ENCODE measurements at places on chromosomes 2 and 18.

DNA sequence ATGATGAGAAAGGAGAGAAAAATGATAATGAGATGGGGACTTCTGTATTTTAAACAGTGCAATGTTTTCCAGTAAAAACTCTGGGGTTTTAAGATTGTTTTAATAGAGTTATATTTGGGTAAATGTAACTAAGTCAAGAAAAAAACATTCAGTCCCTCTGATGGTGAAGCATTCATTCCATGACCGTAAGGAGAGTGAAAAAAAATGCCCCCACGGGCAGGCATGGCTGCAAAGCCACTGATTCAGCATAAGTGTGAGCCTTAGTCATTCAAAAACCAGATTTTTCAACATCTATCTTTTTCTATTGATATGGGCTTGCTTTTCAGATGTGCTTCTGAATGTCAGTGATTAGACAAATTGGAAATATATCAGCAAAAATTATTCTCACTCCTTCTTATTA, 957.8 kb downstream of the SLC4A3 start:
- no peak for DNase-seq

DNA sequence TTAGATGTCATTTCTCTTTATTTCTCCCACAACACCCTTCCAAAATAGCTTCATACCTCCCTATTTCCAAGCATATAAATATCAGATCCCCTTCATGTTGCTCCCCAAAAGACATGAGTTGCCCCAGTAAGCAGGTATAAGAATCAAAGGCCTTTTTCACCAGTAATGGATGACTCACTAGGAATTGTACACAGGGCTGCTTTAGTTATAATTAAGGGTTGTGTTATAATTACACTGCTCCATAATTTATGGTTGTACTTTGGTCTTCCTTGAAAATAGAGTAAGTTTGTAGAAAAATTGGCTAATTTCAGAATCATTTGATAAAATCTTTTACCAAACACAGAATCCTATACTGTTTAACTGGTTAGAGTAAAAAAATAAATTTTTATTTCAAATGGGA, 8.8 kb upstream of the AQP4 start:
- DNase-seq: no peak

DNA sequence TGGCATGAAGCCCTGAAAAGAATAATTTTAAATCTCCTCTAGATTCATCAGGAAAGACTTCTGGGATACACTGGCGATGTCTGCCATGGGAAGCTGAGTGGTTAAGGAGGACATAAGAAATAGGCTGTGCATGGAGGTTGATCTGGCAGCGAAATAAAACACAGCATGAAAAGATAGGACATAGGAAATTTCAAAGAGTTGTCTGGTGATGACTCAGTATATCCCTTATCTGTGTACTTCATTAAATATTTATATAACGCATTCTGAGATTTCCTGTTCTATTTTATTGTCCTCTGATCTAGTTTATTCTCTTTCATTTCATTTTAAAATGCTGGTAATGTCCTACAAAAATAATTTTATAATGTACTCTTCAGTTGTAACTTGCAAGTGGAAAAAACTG, 1337.3 kb upstream of the DDX18 start:
- DNase-seq: no peak

DNA sequence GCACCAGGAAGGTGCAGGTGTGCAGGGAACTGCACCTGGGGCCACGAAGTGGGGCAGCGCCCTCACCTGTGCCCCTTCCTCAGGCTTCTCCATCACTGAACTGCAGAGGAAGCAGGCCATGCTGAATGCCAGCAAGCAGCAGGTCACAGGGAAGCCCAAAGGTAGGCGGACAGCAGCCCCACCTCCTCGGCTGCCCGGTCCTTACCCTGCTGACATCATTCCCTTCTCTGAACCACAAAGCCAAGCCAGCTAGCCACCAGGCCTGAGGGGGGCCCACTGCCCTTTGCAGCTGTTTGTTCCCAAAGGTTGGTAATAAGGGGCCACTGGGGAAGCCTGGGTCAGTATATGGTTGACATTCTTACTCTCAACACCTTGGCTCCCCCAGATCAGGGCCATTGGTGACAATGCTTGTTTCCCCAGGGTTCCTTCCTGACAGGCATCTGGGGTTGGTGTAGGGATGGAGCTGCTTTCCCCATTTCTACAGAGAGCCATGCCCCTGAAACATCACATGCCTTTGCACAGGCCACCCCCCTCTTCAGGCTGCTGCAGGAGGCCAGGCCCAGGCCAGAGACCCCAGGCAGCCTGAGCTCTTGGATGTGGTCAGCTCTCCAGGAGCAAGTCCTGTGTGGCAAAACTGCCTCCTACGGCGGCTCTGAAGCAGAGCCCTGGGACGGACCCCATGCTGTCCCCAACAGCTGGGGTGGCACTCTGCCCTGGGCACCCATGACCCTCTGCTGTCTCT, 47.8 kb downstream of the FAM168B start:
- DNase-seq: no peak

DNA sequence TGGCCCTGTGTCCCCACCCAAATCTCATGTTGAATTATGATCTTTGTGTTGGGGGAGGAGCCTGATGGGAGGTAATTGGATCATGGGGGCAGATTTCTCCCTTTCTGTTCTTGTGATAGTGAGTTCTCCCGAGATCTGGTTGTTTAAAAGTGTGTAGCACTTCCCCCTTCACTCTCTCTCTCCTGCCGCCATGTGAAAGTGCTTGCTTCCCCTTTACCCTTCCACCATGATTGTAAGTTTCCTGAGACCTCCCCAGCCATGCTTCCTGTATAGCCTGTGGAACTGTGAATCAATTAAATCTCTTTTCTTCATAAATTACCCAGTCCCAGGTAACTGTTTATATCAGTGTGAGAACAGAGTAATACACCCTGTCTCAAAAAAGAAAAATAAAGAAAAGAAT, 25.5 kb downstream of the LRRFIP1 start:
- no peak for DNase-seq

DNA sequence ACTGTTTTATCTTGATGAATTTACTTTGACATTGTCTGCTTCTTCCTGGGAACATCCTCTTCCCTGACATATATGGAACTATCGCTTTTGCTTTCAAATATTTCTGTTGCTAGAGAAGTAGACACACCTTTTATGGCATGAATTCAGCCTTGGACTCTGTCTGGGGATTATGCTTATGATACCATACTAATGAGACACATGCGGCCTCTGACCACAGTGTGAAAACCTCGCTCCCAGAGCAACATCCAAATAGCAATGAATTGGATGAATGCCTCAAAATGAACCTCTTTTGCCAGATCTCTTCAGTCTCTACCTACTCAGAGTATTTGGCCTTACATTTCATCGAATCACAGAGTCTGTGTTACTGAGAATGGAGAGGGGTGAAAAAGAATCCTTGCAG, 70.9 kb downstream of the PIEZO2 start:
- DNase-seq: no peak

DNA sequence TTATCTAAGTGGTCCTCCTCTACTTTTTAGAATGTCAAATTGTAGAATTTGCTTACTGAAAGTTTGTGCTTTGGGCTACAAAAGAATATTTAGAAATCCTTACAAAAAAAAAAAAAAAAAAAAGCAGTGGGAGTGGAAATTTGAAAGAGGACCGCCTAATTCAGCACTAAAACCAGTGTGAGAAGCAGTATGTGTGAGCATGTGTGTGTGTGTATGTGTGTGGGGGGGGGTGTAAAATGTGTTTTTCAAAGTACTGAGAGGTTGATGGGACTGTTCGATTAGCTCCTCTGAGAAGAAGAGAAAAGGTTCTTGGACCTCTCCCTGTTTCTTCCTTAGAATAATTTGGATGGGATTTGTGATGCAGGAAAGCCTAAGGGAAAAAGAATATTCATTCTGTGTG, at the start of gene VIT:
Gene VIT (plus strand): TSS at position 175 of the 400 bp plus-strand sequence. CDS start 19,664 bp downstream, outside the sequence.
- no peak for DNase-seq

GRCh38 chr18:22210311-22210754, 40.9 kb downstream of the GATA6 start:
- DNase-seq: no peak

DNA sequence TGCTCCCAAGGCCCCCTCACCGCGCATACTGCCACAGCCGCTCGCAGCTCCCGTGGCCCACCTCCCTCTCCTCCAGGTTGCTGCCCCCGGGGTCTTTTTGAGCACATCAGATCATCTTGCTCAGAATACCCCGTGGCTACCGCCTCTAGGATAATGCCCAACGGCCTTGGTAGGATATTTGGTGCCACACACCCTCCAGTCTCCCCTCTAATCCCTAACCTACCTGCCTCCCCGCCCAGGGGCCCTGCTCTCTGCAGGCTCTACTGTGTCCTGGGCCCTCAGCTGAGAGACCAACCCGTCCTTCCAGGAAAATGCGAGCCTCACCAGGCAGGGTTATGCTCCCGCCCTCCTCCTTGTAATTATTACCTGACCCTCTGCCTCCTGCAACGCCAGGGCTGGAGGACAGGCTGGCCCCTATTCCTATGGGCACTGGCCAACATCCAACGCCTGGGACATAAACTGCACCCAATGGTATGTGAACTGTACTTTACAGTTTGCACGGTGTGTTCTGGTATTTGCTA, 1.5 kb upstream of the MTCL1 start:
- peak; percentile 16 for DNase-seq

- no peak for DNase-seq
Observed at GRCh38 chr2:128689971-128690370, 371.3 kb upstream of the HS6ST1 start.

GRCh38 chr2:236874866-236875481, 210.7 kb upstream of the COPS8 start:
- DNase-seq: no peak

GRCh38 chr2:99898336-99899048, 243.9 kb downstream of the AFF3 start:
- no peak for DNase-seq

GRCh38 chr2:2998971-2999370, 378.6 kb downstream of the EIPR1 start:
- DNase-seq: no peak

- no peak for DNase-seq
Observed at GRCh38 chr2:204228169-204228886, 291.8 kb downstream of the ICOS start.

DNA sequence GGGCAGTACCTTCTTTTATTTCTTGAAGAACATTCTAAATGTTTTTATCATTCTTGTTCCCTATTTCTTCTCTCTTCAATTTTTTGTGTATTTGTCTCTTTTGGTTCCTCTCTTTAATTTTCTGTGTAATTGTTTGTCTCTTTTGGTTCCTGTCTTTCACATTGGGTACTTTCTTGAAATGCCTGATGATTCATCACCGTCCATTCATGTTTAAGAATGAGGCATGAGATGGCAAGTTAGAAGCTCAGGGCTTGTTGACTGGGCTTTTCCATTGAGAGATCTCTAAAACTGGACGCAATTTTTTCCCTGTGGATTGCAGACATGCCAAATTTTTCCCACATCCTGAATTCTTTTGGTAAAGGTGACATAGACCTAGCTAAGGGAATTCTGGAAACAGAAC, 33.7 kb upstream of the IL1R2 start:
- no peak for DNase-seq

GRCh38 chr2:167862782-167863181, 384.6 kb downstream of the STK39 start:
- DNase-seq: no peak

- no peak for DNase-seq
Observed at GRCh38 chr2:57990118-57990725, 56.4 kb upstream of the VRK2 start.

DNA sequence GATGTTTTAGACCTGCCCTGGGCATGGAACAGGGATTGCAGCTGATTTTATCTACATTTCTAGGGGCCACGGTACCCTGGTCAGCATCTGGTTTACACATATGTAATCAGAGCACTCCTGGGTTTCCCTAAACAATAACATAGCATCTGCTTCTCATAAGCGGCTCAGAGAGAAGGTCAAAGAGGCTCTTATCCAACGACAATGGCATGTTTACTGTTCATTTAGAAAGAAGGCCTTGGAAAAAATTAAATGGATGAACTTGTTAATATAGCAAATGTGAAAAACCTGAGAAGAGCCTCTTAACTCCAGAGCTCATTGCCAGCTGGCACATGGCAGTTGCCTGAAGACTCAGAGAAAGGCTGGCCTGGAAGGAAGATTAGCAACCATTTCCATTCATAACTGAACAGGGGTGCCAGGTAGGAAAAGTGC, 202.8 kb upstream of the THUMPD2 start:
- DNase-seq: no peak

DNA sequence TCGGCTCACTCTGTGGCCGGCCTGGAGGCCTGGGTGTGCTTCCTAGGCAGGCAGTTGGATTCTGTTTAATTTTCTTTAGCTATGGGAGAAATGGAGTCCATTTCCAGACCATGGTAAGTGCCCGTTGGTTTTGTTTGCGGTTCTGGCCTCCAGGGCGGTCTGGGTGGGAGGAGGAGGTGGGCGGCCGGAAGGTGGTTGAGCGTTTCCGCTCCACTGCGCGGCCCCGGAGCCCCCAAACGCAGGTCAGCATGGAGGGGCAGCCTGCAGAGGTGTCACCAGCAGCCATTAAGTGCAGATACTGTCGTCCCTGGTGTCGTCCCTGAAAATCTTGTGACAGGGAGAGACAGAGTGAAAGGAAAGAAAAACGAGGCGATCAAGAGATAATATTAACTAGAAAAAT, 303.9 kb downstream of the GBX2 start:
- DNase-seq: no peak

- no peak for DNase-seq
Observed at GRCh38 chr18:54720620-54721019, 107.7 kb upstream of the RAB27B start.

DNA sequence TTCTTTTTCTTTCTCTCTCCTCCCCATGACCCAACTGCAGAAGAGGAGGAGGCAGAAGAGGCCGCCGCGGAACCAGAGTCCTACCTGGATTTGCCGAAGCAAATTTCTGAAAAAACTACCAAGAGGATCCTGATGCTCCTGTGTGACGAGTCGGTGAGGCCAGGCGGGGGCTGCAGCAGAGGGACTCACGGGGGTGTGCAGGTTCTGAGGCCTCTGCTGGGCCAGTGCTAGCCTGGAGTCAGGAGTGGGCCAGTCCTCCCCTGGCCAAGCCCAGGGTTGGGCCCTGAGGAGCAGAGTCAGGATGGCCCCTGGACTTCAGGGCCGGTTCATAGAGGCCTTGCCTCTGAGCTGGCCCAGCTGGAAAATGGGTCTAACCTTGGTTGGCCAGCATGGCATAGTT, 29.3 kb downstream of the OTOF start:
- DNase-seq: no peak

GRCh38 chr2:176455816-176456291, 186.6 kb downstream of the MTX2 start:
- DNase-seq: no peak

GRCh38 chr2:61557381-61557780, 19.2 kb upstream of the XPO1 start:
- no peak for DNase-seq

All from right lung (tissue), 10 donors.